CD14-positive monocyte (primary cell): ENCODE measurements at places on chromosomes 2 and 18.

DNA sequence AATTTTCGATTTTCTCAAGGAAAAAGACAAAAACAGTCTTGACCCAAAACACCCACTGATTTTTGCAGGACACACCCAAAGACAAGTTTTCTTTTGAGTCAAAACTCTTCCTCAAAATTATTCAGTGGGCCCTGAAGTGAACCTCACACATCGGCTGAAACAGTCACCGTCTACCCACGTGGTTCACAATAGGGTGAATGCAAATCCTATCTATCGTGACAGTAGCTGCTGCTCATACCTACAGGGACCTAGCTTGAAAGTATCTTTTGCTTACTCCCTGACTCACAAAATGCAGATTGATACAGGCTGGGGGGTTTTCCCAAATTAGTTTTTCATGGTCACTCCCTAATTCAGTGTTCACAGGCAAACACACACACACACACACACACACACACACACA lies 10.7 kb upstream of the CD226 start:
- peak; percentile 60 for DNase-seq

DNA sequence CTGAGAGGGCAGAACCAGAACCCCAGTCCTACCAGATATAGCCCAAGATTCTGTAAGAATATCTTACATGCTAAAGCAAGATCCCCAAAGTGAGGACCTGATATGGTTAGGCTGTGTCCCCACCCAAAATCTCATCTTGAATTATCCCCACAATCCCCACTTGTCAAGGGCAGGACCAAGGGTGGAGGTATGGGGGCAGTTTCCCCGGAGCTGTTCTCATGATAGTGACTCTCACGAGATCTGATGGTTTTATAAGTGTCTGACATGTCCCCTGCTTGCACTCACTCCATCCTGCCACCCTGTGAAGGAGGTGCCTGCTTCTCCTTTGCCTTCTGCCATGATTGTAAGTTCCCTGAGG lies 19.9 kb downstream of the TTC32 start:
- no peak for DNase-seq

GRCh38 chr2:157839162-157839801 lies 36.8 kb downstream of the ACVR1 start:
- no peak for DNase-seq

- DNase-seq = no peak
Observed at GRCh38 chr2:170712653-170713542, 2.2 kb upstream of the SP5 start.

DNA sequence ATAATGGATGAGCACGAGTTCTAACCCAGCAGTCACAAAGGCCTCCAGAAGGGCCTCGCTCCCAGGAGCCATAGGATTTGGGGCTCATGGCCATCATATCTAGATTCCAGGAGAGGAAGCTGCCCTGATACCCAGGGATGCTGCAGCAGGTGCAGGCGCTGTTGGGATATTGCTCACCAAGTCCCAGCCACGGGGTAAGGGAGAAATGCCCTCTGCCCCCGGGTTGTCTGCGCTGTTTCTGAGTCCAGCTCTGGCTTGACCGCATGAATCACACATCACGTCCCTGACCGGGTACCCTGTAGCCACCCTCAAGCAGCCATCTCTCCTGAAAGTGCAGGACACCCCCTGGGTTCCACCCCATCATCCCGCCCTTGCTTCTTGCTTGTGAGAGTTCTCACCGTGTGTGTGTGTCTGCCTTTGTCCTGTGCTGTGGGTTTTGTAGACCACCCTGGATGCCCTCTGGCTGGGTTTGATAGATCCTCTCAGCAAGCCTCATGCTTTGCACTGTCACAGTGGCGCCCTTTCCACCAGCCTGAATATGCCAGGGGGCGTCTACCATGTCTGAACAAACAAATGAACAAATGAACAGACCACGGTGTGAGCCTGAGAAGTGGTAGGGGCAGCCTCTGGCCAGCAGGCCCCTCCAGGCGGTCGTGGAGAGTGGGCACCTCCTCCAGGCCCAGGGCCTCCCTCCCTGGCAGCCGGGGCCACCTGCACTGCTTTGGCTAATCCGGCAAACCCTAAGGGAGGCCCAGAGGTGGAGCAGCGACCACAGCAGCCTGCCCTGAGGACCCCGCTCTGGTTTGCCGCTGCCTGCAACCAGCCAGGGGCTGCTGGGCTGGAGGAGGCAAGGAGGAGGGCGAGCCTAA lies 32.1 kb downstream of the ADRA2B start:
- DNase-seq = no peak
